ENCODE measurements at places on chromosomes 1 and 21.

DNA sequence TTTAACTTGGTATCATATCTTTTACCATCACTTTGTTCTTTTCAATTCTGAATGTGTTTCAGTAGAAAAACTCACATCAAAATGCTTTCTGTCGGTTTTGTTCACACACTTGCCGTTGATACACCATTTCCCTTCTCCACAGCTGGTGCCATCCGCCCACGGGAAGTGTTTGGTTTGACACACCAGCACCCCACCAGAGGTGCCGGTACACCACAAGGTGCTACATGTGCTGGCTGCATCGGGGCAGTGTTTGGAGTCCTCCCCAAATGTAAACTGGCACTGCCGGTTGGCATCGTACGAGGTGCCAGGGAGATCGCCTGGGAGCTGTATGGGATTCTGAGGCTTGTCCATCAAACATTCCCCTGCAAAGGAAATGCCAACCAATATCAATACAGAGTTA, 5.0 kb downstream of the ADAMTS1 start:
- DNase-seq: no peak

GRCh38 chr21:37244501-37245095, 22.5 kb downstream of the VPS26C start:
- no peak for DNase-seq

- DNase-seq: no peak
Measured at GRCh38 chr21:33286600-33287456, 20.7 kb downstream of the IL10RB start.

DNA sequence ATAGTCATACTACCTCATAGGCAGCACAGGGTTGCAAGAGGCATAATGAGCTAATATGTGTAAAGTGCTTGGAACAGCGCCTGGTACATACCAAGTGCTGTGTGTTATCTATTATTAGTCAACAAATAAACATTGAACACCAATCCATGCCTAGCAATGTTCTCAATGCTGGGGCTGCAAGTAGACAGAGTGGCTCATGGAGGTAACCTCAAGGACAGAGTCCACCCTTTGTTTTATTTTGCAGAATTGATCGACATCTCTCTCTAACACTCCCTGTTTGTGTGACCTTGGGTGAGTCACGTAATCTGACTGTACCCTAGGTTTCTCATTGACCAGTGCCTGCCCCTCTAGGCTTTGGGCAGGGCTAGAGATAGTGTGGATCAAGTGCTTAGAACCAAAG, 164.0 kb upstream of the KLHDC7A start:
- DNase-seq: no peak

DNA sequence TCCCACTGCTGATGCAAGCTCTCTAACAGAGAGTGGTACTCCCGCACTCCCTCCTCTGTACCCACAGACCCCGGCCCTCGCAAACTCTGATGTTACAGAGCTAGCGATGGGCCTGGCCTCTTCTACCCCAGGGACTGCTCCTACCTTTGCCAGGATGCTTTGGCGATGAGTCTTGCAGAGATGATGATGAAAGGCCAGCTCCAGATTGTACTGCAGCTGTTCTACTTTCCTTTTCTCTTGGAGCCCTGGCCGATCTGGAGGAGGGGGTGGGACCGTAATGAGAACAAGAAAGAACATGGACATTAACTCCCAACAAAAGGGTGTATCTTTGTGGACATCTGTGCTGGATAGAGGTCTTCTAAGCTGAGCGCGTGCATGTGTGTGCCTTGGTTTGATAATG, 6.0 kb upstream of the LINGO4 start:
- no peak for DNase-seq

DNA sequence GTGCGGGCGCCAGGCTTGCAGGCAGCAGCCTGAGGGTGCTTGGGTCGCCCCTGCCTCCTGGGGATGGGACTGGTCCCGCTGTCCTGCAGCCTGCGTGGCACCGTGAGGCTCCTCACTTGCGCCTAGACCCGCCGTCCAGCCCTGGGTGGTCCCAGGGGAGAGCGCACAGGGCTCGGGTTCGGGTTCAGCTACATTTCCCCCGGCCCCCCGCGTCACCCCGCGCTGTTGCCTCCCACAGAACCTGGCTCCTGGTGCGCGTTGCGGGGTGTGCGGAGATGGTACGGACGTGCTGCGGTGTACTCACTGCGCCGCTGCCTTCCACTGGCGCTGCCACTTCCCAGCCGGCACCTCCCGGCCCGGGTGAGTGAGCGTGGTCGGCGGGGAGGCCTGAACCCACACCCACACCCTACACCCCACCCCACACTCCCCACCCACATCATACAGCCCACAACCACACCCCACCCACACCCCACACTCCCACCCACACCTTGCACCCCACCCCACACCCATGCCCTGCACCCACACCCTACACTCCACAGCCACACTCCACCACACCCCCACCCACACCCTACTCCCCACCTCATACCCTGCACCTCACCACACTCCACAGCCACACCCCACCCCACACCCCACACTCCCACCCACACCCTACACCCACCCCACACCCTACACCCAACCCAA, 6.2 kb upstream of the PFKL start:
- peak; percentile 9 for DNase-seq

DNA sequence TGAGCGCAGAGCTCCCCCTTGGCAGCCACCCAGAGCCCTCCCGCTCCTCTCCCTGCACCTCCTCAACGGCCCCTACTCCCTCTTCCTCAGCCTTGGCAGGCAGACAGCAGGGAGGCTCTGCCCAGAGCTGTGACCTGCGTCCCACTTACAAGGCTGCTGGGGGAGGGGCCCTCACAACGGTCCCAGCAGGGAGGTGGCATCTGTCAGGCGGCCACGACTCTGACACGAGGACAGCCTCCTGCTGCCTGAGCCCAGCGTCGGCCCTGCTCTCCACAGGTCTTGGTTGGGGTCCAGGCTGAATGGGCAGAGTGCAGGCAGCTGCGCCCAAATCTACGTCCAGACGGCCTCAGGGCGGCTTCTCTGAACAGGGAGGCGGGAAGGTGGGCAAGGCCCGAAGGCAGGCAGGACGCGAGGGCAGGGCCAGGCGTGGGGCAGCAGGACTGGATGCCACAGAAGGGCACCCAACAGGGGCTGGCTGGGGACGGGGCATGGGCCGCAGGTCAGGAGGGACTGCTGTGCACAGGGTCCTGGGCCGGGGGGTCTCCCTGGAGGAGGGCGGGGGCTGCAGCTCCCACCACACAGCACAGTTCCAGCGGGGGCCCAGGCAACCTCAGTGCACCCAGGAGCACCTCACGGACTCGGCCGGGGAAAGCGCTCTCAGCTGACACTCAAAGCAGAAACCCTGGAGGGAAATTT, 7.5 kb downstream of the SLC19A1 start:
- no peak for DNase-seq

DNA sequence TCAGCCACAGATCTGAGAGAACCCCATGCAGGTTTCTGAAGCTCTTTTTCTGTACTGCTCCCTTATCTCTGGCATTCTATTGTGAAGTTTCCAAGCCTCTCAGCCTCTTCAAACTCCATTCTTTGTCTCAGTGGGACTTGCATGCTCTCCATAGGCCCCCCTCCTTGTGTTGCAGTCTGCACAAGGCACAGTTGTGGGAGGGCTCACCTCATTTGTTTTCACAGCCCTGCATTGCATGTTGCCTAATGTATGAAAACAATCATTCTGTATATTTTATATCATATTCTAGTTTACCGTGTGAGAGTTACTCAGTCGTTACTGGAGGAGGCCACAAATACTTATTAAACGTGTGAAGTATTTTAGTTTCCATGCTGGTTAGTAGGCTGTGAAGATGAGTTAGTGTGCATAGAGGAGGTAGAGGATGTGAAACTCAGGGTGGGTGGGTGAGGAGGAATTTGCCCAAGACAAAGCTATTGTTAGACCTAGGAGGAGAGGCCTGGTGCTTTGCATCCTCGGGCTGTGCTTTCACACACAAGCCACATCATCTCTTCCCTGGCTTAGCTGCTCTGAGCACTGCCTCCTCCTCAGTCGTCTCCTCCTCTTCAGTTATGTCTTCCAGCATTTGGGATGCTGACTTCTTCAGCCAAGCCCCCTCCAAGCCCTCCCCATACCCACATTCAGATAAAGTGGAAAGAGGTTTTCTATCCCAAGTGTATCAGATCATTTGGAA, 7.8 kb upstream of the CHI3L2 start:
- no peak for DNase-seq

DNA sequence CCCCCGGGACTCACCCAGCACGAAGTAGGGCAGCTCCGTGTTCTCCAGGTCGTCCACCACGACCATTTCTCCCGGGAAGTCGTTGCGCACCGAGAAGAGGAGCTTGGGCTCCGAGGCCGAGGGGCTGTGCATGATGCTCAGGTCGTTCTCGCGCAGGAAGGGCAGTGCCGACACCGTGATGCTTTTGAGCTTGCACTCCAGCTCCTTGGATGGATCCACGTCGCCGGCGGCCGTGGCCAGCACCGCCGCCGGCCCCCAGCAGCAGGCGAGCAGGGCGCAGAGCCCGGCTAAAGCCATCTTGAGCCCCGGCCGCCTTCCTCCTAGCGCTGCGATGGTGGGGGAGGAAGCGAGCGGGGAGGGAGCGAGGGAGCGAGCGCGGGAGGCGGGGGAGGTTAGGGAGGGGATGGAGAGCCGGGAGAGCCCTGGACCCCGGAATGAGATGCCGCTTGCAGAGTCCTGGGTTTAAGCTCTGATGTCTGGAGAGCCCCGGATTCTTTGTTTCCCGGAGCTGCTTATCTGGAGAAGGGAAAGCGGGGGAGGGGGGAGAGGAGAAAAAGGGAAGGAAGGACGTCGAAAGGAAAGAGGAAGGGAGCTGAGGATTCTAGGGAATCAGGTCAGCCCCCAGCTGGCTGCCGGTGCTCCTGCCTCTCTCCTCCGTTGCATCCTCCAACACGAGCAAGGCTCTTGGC, at the start of gene ASTN1:
Gene ASTN1 (minus strand): TSS at position 333 of the 689 bp plus-strand sequence. CDS start 36 bp downstream, at position 297.
- no peak for DNase-seq

- DNase-seq: no peak
Measured at GRCh38 chr1:7938070-7938469, 2.6 kb downstream of the TNFRSF9 start.

DNA sequence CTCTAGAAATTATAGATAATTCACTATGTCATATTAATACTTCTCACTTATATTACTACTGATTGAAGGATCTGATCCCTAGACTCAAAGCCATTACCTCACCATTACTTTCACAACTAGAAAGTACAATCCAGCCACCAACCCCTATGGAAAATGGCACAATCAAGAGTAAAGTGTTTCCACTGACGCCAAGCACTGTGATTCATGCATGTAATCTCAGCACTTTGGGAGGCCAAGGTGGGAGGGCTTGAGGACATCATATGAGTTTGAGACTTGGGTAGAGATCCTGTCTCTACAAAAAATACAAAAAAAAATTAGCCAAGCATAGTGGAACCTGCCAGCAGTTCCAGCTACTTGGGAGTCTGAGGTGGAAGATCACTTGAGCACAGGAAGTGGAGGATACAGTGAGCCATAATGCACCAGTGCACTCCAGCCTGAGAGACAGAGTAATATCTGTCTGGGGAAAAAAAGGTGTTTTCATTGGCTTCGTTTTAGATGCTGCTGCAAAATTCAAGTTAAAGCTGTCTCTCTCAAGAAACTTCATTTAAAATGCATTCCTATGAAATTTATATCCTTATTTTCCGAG, 126.5 kb downstream of the AKT3 start:
- DNase-seq: no peak

DNA sequence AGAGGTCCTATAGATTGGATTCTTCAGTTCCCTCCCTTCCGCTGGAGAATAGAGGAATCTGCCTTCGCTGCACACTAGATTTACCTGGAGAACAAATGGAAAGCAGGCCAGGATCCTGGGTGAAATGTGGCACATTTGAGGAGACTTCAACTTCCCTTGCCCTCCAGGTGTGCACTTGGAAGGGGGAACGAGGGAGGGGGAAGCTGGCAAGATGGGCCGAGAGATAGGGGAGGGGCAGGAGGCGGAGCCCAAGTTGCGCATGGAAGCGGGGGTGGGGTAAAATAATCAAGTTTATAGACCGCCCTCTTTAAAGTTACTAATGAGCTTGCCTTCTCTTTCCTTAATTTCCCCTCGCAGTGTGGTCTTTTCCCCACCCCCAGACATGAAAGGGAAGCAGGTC, 155.7 kb upstream of the CAMK1G start:
- DNase-seq: no peak

GRCh38 chr1:50423670-50424000, 392 bp upstream of the DMRTA2 start:
- no peak for DNase-seq

- DNase-seq: no peak
Measured at GRCh38 chr21:46515109-46515508, 56.4 kb downstream of the DIP2A start.

DNA sequence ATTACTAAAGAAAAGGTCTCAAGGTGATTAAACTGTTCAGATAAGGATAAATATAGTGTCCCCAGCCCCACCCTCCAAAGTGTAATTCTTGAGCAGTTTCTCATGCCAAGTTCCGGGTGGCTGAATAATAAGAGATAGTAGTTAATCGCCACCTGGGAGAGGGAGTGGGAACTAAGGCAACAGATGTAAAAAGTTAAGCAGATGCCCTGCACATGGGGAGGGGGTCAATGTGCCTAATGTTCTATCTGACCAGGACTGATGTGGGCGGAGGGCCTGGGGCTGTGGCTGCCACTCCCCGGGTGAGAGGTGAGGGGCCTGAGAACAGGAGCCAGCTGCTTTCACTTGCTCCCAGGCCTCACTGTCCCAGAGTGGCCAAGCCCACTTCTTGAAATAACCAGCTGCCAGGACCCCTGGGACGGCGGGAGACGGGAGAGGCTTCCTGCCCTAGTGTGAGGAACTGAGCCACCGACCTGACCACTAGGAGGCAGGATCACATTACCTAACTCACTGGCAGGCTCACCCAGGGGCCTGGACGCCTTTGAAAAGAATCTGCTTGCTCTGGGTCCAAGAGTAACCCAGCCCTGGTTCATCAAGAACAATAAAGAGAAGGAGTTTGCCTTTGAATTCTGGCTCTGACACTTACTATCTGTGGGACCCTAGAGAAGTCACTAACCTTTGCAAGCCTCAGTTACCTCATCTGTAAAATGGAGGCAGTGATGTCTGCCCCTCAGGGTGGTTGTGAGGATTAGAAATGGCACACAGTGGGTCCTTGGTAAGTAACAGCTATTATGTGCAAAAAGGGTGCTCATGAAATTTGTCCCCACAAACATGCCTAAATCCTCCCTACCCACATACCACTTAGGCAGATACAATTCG, 179.2 kb downstream of the ATG4C start:
- DNase-seq: no peak

GRCh38 chr1:170592591-170593111, 60.7 kb downstream of the GORAB start:
- no peak for DNase-seq

DNA sequence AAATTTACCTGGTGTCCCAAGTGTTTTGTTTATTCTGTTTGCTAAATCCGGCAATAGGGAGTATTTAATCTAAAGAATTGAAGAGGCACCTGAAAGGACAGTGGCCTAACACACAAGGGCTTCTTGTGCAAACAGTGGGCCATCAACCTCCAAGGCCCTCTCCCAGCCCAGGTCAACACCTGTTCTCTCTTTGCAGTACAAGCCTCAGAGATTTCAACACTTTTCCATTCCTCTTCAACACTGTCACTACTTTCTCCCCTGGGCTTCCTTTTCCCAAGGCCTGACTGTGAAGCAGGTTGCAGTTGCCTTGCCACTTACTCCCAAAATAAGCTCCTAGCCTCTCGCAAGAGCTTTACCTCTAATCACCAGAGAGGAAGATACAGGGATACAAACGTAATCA, 3.2 kb upstream of the SNAPIN start:
- no peak for DNase-seq

GRCh38 chr1:119010201-119010600, 22.1 kb upstream of the TBX15 start:
- no peak for DNase-seq

- no peak for DNase-seq
Measured at GRCh38 chr1:233909195-233909594, 4.7 kb downstream of the SLC35F3 start.
